ENCODE measurements at places on chromosomes 2 and 18.

GRCh38 chr2:88845772-88846661 lies 154.5 kb downstream of the RPIA start:
- no peak overlapping the region for H3K4me3 ChIP-seq
- H3K27ac ChIP-seq, result no peak overlapping the region
- no peak for DNase-seq
- H3K27me3 ChIP-seq, result peaks cover 4% of the 10 kb centered on the region
- H3K4me1 ChIP-seq, result no peaks in the 10 kb centered on the region
- no peaks in the 10 kb centered on the region for H3K36me3 ChIP-seq

DNA sequence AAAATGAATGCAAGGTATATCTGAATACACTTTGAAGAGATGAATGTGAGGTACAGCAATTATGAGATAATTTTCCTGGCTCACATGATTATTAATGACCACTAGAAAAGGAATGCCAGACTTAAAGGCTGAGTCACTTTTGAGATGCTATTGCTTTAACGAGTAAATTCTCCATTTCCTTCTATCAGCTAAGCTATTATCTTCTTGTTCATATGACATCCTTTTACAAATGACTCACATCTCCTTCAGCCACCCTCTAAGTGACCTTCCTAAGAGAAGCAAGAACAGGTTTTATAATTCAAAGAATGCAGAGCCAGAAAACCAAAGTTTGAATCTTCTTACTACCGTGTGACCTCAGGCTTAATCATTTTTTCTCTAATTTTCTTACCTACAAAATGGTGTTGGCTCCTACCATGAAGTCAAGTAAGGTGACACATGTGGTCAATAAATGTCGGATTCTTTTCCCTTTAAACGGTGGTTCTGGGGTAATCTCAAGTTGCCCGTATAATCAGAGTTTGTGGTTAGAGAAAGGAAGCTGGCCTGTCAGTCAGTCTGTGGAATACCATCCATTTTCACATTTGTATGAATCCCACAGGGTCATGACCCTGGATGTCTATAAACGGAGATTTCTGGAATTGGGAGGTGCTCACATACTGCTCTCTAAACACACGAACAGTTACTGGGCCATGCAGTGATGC lies 184.0 kb upstream of the PID1 start:
- H3K36me3 ChIP-seq, result no peaks in the 10 kb centered on the region
- no peaks in the 10 kb centered on the region for H3K4me1 ChIP-seq
- no peak overlapping the region for H3K4me3 ChIP-seq
- DNase-seq, result no peak
- no peak overlapping the region for H3K27ac ChIP-seq
- no peaks in the 10 kb centered on the region for H3K27me3 ChIP-seq

DNA sequence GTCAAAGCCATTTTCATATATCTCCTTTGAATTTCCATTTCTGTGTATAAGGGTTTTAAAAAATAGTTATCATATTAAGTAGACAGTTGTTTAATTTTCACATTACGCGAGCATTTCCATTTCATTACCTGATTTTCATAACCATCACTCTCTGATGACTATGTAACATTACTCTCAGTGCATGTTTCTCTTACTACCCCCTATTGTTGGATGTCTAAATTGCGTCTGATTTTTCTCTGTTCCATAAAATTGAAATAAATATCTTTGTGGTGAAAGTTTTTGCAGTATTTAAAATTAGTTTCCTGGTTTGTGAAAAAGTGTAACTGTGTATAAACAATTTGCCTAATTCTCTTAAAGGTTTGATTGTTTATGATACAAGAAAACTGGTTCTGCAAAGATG lies 123.8 kb downstream of the MYO1B start:
- peaks cover 1% of the 10 kb centered on the region for H3K27me3 ChIP-seq
- no peak for DNase-seq
- peaks cover 54% of the 10 kb centered on the region for H3K36me3 ChIP-seq
- H3K4me3 ChIP-seq, result no peak overlapping the region

- H3K36me3 ChIP-seq, result no peaks in the 10 kb centered on the region
- H3K4me3 ChIP-seq, result no peak overlapping the region
- H3K4me1 ChIP-seq, result peaks cover 7% of the 10 kb centered on the region
- no peak overlapping the region for H3K27ac ChIP-seq
- peaks cover 12% of the 10 kb centered on the region for H3K27me3 ChIP-seq
These were observed 7.8 kb downstream of the COLEC11 start for GRCh38 chr2:3602553-3603339.

- no peak for DNase-seq
- no peak overlapping the region for H3K4me3 ChIP-seq
- H3K27me3 ChIP-seq, result no peaks in the 10 kb centered on the region
- H3K36me3 ChIP-seq, result no peaks in the 10 kb centered on the region
- no peak overlapping the region for H3K27ac ChIP-seq
These were observed 75.4 kb upstream of the MAP2 start for GRCh38 chr2:209348433-209348832.

- no peaks in the 10 kb centered on the region for H3K36me3 ChIP-seq
- H3K27me3 ChIP-seq, result no peaks in the 10 kb centered on the region
- no peak overlapping the region for H3K4me3 ChIP-seq
- no peak for DNase-seq
- no peaks in the 10 kb centered on the region for H3K4me1 ChIP-seq
These were observed 672.3 kb upstream of the REG3G start for GRCh38 chr2:78353168-78353567.

GRCh38 chr2:176111846-176112374 lies 4.7 kb upstream of the HOXD10 start:
- no peaks in the 10 kb centered on the region for H3K36me3 ChIP-seq
- DNase-seq, result no peak
- peaks cover 19% of the 10 kb centered on the region for H3K4me1 ChIP-seq
- no peak overlapping the region for H3K27ac ChIP-seq
- H3K4me3 ChIP-seq, result no peak overlapping the region
- H3K27me3 ChIP-seq, result peaks cover 40% of the 10 kb centered on the region

GRCh38 chr2:217993138-217993537 lies 9.7 kb downstream of the TNS1 start:
- H3K4me3 ChIP-seq, result no peak overlapping the region
- DNase-seq, result no peak
- H3K4me1 ChIP-seq, result peaks cover 15% of the 10 kb centered on the region
- peaks cover 12% of the 10 kb centered on the region for H3K27me3 ChIP-seq

DNA sequence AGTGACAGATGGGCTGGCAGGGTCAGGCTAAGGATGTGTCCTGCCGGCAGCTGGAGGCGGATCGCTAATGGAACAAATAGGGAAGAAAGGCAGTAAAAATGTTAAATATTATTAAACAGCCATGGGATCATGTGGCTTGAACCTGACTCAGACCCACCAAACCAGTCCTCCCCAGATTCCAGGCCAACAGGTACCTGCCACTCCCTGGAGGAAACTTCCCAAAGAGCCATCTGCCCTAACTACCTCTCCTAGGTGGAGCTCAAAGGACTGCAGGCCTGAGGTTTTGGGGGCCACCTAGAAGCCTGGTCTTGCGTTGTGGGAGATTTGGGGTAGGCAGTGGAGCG lies 34.3 kb downstream of the CIB4 start:
- H3K4me1 ChIP-seq, result peaks cover 7% of the 10 kb centered on the region
- DNase-seq, result peak; percentile 1
- peaks cover 2% of the 10 kb centered on the region for H3K27me3 ChIP-seq
- no peak overlapping the region for H3K4me3 ChIP-seq
- no peak overlapping the region for H3K27ac ChIP-seq

GRCh38 chr2:7010391-7011054 lies 93.3 kb downstream of the RNF144A start:
- H3K4me3 ChIP-seq, result no peak overlapping the region
- H3K27me3 ChIP-seq, result peaks cover 9% of the 10 kb centered on the region
- no peak overlapping the region for H3K27ac ChIP-seq
- DNase-seq, result no peak

GRCh38 chr2:237540223-237540775 lies 26.1 kb upstream of the PRLH start:
- no peaks in the 10 kb centered on the region for H3K36me3 ChIP-seq
- no peaks in the 10 kb centered on the region for H3K4me1 ChIP-seq
- DNase-seq, result no peak
- no peak overlapping the region for H3K4me3 ChIP-seq
